ENCODE measurements at places on chromosomes 1 and 21.

GRCh38 chr1:22906968-22907367, 65.7 kb downstream of the LACTBL1 start:
- no peak for DNase-seq

- no peak for DNase-seq
Measured at GRCh38 chr1:40014812-40015594, 25.5 kb upstream of the CAP1 start.

- no peak for DNase-seq
Measured at GRCh38 chr1:184392067-184392466, 5.2 kb downstream of the C1orf21 start.

- DNase-seq: no peak
Measured at GRCh38 chr1:210476730-210477129, 148.0 kb downstream of the HHAT start.

- DNase-seq: no peak
Measured at GRCh38 chr1:242427519-242427918, 97.0 kb downstream of the PLD5 start.

DNA sequence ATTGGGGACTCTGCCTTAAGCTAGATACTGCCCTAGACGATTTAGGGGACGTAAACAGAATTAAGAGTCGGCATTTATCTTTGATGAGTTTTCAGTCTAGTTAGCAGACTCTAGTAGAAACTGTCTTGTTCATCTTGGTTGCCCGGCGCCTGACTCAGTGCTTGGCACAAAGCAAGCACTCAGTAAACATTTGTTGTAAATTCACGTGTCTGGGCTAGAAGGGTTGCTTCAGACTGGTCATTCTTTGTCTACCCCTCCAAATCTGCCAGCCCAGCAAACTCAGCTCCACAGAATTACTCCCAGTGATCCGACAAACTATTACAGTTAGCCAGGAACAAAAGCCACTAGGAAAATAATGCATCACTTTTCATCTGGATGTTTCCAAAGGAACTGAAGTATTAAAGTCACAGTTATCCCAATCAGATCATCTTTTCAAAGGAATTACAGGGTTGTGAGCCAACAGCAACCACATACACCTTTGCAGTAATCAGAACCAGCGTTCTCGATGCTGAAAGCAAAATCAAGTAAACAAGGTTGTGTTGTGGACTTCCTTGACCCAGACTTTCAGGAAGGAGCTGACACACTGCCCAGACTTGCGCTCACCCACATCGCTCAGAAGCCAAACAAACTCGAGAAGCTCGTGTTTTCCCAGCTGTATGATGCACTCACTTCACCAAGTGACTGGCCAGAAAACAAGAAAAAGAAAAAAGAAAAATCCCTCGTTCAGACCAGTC, 66.5 kb upstream of the GADD45A start:
- DNase-seq: no peak

GRCh38 chr1:18166929-18167328, 59.3 kb downstream of the IGSF21 start:
- no peak for DNase-seq

DNA sequence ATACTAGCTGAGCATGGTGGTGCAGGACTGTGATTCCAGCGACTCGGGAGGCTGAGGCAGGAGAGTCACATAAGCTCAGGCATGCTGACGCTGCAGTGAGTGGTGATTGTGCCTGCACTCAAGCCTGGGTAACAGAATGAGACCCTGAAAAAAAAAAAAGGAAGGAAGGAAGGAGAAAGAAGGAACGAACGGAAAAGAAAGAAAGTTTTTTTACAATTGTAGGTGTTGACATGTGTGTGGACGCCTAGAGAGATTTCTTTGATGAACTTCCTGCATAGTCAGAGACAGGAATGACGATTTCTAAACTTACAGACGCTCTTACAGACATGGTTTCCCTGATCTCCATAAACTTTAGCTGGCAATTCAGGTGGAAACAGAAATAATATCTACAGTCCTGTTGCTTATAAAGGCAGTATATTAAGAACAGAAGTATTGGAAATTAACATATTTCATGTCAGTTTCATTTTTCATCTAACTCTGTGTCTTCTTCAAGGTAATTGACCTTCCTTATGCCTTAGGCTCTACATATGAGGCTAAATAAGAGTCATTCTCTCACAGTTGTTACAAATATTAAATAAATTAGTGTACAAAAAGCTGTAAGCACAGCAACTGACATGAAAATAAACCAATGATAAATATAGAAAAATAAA, 4.1 kb downstream of the SAMSN1 start:
- no peak for DNase-seq

DNA sequence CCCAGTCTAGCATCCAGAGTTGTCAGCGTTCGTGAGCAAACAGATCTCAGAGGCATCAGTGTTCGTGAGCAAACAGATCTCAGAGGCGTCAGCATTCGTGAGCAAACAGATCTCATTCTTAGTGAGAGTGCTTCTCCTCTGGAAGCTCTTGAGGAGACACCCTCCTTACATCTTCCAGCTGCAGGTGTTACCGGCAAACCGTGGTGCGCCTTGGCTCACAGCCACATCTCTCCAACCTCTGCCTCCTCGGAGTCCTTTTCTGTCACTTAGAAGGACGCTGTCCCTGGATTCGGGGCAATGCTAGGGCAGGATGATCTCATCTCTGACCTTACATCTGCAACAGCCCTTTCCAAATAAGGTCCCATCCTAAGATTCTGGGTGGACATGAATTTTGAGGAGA, 14.6 kb upstream of the UMODL1 start:
- no peak for DNase-seq

GRCh38 chr1:228276174-228276831, 68.5 kb downstream of the OBSCN start:
- DNase-seq: no peak

DNA sequence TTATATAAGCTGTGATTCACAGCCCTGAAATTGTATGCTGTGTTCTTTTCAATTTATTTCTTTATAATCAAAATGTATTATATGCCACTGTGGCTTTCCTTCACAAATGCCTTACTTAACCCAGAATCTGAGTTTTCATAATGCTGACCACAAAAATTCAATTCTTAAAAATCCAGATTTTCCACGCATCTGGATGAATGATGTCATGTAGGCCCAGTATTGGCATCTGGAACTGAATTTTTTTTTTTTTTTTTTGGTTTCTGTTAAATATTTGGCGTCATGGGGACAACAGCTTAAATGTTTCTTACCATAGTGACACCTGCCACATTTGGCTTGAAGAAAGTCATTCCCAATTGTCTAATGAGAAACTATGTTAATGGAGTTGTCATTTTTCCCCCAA, 296.8 kb downstream of the TM2D1 start:
- DNase-seq: no peak

GRCh38 chr1:231138236-231138635, 23.6 kb upstream of the TRIM67 start:
- DNase-seq: no peak

DNA sequence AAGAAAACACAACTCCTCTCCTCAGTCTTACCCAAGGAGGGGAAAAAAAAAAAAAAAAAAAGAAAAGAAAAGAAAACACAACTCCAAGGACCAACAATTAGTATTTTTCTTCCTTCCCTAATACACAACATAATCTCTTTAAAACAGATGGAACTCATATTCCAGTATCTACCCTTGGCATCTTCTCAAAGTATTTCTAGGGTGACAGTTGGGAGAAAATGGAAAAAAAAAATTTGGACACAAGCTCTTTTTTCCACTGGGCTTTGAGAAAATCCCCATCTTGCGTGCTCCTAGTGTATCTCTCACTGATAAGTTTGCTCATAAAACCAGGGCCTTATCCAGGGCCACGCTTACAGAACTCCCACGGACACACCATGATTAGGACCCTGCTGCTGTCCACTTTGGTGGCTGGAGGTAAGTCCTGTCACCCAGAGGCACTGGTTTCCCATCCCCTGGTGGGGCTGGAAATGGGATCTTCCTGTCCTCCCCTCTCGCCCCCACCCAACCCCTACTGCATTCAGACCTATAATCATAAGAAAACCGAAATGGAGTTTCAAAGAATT, at the start of gene CELA2B:
CELA2B (plus strand) TSS at position 353 of the 563 bp plus-strand sequence; CDS start at position 375, 22 bp downstream.
- DNase-seq: no peak

DNA sequence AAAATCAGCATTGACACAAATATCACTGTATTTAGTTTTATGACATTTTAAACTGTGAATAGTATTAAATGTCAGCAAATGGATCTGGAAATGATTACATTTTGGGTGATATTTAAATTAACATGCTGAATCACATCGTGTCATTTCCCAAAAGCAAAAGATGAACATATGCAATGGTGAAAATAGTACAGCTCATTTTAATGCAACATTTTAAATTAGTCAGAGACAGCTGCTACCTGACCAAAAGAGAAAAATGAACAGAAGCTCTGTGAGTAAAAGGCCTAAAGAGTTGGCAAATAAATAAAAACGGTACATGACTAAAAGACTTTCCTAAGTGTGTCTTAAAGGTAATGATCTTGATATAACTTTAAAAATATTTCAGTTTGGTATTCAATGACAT, 86.0 kb upstream of the GNG4 start:
- DNase-seq: no peak

GRCh38 chr1:54167422-54168139, 14.8 kb upstream of the CDCP2 start:
- no peak for DNase-seq

DNA sequence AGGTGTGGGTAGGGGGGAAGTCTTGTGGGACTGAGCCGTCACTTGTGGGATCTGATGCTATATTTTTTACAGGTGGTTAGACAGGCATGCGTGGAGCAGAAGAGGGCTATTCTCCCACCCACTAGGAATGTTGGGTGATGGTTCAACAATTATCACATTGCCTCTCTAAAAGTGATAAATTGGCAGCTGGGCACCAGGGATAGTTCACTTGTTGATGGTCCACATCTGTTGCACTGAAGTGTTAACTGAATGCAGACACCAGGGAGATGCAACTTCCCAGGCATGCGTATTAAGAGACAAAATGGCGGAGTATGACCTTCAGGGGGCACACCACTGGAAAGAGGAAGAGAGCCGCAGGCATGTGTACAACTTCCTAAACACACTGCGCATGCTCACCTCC, 193.3 kb upstream of the TNR start:
- DNase-seq: no peak

- DNase-seq: no peak
Measured at GRCh38 chr1:43839056-43839455, 94.5 kb upstream of the ARTN start.

DNA sequence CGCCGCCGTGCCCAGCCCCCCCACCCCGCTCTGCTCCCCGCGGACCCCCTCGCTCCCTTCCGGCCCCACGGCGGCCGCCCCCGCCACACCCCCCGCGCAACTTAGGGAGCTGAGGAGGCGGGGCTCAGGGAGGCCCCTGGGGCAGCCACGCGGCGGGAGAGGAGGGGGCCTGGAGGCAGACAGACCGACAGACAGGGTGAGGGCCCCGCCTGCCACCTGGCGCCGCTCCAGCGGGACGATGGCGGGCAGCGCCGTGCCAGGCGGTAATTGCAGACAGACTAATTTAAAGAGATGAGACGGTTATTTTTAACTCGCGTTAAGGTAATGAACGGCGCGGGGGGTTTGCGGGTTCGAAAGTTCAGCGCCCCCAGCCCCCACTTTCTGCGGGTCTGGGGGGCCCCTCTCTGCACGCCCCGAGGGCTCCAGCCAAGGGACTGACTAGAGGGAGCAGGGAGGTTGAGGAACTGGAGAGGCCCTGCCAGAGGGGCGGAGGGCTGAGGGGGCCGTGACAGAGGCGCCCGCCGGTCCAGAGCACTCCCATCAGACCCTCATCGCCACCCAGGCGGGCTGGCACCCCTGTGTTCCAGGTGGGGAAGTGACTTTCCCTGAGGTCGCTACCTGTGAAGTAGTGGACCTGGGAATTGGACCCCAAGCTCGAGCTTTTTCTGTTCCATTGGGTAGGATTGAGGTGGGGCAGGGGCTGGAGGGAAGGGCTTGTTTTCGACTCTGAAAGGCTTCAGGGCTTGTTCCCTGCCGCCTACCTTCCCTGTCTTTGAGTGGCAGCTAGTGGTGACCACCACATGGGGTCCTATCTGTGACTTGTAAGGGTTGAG, 5.4 kb downstream of the FOXO6 start:
- DNase-seq: no peak

DNA sequence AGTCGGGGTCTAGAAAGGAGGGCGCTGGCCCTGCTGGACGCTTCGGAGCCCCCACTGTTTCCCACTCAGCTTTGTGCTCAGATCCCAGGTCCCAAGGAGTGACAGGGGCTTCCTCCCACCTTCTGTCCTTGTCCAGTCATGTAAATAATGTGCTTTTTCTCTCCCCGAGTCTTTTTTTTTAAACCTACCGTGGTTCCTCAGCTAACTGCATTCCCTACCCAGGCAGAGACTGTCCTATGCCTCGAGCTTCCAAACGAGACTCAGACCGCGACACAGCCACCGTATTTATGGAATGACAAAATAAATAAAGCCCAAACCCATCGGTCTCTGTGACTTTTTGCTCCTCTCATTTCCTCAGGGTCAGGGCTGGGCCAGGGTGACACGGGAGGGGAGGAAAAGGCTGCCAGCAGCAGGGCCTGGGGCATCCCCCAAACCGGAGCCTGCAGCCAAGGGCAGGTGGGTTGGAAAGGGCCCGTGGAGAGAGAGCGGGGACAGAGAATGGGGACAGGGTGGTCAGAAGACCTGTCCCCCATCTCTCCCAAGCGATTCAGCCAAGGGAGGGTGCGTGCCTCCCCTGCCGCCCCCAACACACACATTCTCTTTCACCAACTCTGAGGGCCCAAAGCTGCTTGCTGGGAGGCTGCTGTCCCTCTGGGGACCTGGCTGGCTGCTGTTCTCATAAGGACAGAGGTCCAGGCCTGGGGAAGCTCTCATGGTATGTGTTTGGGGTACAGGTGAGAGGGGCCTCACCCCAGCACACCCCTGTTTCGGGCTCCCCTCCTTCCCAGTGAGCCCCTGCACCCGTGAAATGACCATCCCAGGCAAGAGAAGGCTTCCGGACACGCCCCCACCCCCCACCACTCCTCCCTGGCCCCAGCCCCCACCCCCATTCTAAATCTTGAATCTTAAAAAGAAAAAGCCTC, 55.4 kb downstream of the KCNAB2 start:
- DNase-seq: no peak

DNA sequence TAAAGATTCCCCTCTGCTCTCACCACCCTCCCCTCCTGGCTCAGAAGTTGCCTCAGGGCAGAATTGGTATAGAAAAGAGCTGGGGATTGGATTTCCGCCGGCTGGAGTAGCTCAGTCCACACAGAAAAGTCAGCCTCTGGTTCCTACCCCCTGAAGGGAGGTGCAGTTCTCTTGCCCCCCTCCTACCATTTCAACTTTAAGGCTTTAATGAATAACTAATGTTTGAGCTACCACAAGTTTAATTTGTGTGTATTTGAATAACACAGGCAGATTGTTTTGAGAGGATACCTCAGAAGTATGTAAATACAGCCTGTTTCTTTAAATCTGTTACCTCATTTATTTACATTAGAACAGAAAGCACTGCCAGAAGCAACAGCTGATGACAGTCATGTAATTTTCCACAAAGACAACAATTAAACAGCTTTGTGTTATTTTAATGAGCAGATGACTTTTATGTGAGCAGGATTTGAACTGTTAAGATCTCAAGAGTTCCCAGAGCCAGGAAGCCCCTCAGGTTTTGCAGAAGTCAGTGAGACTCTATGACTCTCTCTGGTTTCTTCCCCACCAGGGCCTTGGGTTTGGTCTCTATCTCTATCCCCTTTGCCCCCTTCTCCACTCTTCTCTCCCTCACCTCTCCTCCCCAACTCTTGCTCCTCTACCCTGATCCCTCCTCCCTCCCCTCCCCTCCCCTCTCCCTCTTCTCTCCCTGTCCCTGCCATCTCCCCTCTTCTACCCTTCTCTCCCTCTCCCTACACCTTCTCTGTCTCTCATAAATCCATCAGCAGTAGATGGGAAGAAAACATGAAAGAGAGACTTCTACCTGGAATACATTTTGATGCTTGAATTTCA, 26.3 kb downstream of the DUSP10 start:
- no peak for DNase-seq

GRCh38 chr21:28454564-28455252, 538.0 kb downstream of the LTN1 start:
- DNase-seq: no peak
